ENCODE measurements at places on chromosomes 1 and 21.

DNA sequence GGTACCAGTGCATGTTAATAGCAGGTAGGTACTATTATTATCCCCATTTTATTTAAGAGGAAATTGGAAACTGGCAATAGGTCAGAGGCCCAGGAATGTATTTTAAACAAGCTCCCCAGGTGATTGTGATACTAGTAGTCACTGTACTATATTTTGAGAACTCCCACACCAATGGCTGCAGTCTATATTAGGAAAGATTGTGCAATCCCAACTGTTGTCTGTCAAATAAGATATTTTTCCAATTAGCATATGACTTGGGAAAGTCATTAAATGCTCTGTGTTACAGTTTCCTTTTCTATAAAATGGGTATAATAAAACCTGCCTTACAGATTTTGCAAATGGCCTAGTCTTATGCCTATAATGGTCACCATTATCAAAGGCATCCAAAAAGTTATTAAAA lies 94.2 kb upstream of the DMRTA2 start:
- H3K4me3 ChIP-seq, result no peak overlapping the region
- DNase-seq, result no peak
- H3K27me3 ChIP-seq, result no peaks in the 10 kb centered on the region
- peaks cover 37% of the 10 kb centered on the region for H3K36me3 ChIP-seq

DNA sequence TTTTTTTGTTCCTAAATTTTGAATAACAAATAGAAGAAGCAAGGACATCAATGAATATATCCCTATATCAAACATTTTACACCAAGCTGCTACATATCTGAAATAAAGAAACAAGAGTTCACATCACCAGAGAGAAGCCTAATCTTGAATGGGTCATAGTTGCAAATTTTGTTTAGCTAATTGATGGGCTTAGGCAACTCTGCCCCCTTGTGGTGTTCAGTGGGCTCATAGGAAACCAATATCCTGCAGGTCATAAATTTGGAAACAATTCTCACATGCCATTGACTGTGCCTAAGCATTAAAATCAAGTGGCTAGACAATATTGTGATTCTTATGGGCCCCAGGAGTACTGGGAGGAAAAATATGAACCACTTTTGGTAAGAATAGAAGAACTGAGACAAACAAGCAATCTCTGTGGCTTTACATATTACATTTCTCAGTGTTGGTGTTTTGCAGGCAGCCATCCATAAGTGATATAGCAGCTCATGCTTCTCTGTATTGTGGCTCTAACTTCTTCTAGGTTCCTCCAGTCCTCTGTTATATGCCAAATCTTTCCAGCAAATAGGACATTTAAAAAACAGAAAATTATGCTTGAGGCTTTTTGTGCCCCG lies 1262.8 kb upstream of the PRMT6 start:
- peak; percentile 17 for DNase-seq
- no peak overlapping the region for H3K27ac ChIP-seq
- no peaks in the 10 kb centered on the region for H3K4me1 ChIP-seq
- H3K36me3 ChIP-seq, result no peaks in the 10 kb centered on the region

DNA sequence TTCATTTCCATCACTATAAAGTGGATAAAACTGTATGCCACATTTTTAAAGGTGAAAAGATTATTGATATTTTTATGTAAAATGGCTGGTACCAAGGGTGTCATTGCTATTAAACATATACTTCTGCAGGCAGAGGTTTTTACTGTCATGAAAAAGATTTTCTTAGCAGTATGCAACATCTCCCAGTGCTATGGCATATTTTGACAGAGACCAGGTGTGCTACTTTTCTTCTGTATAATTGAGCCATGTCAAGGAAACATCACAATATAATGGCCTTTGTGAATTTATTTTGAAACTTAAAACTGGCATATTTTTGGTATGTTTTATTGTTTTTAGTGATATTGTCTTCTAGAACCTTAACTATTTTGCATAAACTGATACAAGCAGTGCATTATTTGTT lies 216.6 kb upstream of the C1orf105 start:
- H3K4me3 ChIP-seq, result no peak overlapping the region
- DNase-seq, result no peak
- H3K36me3 ChIP-seq, result no peaks in the 10 kb centered on the region
- no peaks in the 10 kb centered on the region for H3K27me3 ChIP-seq
- no peak overlapping the region for H3K27ac ChIP-seq
- no peaks in the 10 kb centered on the region for H3K4me1 ChIP-seq

DNA sequence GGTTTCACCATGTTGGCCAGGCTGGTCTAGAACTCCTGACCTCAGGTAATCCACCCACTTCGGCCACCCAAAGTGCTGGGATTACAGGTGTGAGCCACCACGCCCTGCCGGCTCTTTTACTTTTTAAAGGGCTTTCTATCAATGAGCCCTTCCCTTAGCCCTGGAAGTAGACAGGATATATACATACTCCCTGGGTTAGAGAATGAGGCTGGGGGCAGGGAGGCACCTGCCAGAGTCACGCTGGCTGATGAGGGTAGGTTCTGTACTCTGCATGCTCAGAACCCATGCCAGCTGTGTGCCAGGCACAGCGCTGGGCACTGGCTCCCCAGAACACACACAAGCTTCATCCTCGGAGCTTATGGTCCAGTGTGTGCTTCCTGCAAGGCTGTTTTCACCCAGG lies 113.6 kb upstream of the IPO9 start:
- H3K27me3 ChIP-seq, result no peaks in the 10 kb centered on the region
- peaks cover 4% of the 10 kb centered on the region for H3K4me1 ChIP-seq
- no peak overlapping the region for H3K27ac ChIP-seq
- no peaks in the 10 kb centered on the region for H3K36me3 ChIP-seq
- DNase-seq, result no peak

GRCh38 chr1:178867670-178868069 lies 3.2 kb downstream of the ANGPTL1 start:
- peaks cover 7% of the 10 kb centered on the region for H3K4me1 ChIP-seq
- H3K27me3 ChIP-seq, result no peaks in the 10 kb centered on the region
- H3K36me3 ChIP-seq, result no peaks in the 10 kb centered on the region
- DNase-seq, result no peak
- no peak overlapping the region for H3K4me3 ChIP-seq
- no peak overlapping the region for H3K27ac ChIP-seq

DNA sequence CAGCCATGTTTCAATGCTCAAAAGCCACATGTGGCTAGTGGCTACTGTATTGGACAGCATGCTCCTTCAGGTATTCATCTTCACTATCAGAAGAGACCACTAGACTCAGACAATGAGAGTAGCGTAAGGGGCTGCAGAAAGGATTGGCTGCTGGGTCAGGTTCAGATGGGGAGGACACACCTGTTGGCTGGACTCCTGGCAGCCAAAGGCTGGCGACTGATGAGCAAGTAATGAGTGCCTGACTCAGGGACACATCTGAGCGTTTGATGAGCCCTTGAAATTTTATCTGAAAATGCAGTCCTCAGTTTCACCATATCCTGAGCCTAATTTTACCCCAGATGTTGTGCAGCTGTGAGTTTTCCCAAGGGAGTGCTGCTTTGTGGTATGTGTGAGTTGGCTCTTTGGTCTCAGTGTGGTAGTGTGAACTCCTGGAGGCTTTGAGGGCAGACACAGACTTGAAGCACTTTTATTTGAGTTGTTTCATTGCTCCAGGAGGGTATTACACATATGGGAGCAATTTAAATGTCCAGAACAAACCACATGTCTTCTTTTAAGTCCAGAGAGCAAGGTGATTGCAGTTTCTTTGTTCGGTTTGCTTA lies 9.6 kb downstream of the ST6GALNAC3 start:
- H3K36me3 ChIP-seq, result no peaks in the 10 kb centered on the region
- H3K27ac ChIP-seq, result no peak overlapping the region
- H3K4me1 ChIP-seq, result peaks cover 9% of the 10 kb centered on the region
- H3K4me3 ChIP-seq, result no peak overlapping the region
- DNase-seq, result no peak
- H3K27me3 ChIP-seq, result no peaks in the 10 kb centered on the region

- no peaks in the 10 kb centered on the region for H3K27me3 ChIP-seq
- H3K4me3 ChIP-seq, result peak overlapping the region; percentile 98
- H3K4me1 ChIP-seq, result peaks cover 43% of the 10 kb centered on the region
- no peak for DNase-seq
These were observed 458 bp downstream of the ZC3H12A start for GRCh38 chr1:37474697-37475379.

GRCh38 chr1:14538335-14538734 lies 60.1 kb upstream of the KAZN start:
- DNase-seq, result no peak
- no peak overlapping the region for H3K4me3 ChIP-seq
- no peaks in the 10 kb centered on the region for H3K4me1 ChIP-seq
- no peak overlapping the region for H3K27ac ChIP-seq
- peaks cover 9% of the 10 kb centered on the region for H3K27me3 ChIP-seq
- H3K36me3 ChIP-seq, result no peaks in the 10 kb centered on the region

DNA sequence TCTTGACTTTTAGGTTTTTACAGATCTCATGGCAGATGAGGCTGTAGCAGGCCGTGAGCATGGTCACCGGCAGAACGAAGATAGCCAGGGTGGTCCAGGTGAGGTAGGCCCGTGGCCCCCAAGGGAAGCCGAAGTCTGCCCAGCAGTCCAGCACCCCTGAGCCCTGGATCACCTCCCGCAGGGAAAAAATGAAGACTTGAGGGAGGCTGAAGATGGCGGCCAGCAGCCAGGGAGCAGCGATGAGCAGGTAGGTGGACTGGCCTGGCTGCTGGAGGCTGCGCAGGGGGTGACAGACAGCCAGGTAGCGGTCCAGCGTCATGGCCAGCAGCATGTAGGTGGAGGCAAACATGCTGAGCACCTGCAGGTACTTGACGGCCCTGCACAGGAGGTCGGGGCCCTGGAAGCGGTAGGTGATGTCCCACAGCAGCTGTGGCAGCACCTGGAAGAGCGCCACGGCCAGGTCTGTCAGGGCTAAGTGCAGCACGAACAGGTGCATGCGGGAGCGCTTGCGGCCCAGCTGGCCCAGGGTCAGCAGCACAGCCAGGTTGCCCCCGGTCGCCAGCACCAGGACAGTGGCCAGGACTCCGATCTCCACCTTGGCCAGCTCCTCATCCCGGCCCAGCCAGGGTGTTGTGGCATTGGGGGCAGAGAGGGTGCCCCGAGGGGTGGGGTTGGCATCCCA lies 856 bp downstream of the AVPR1B start:
- H3K4me1 ChIP-seq, result peaks cover 8% of the 10 kb centered on the region
- H3K27ac ChIP-seq, result no peak overlapping the region
- DNase-seq, result no peak
- H3K27me3 ChIP-seq, result peaks cover 37% of the 10 kb centered on the region

GRCh38 chr1:58781541-58782177 lies 2.2 kb downstream of the JUN start:
- peak overlapping the region; percentile 50 for H3K27ac ChIP-seq
- peak overlapping the region; percentile 86 for H3K4me3 ChIP-seq
- peaks cover 10% of the 10 kb centered on the region for H3K36me3 ChIP-seq

GRCh38 chr1:192161976-192162375 lies 3.7 kb downstream of the RGS18 start:
- H3K4me3 ChIP-seq, result no peak overlapping the region
- no peaks in the 10 kb centered on the region for H3K36me3 ChIP-seq
- H3K27ac ChIP-seq, result no peak overlapping the region
- peaks cover 2% of the 10 kb centered on the region for H3K4me1 ChIP-seq
- no peak for DNase-seq

- H3K4me3 ChIP-seq, result no peak overlapping the region
- peaks cover 90% of the 10 kb centered on the region for H3K4me1 ChIP-seq
- DNase-seq, result no peak
- H3K27me3 ChIP-seq, result no peaks in the 10 kb centered on the region
- no peaks in the 10 kb centered on the region for H3K36me3 ChIP-seq
These were observed 3.9 kb upstream of the IL24 start for GRCh38 chr1:206893380-206893779.

GRCh38 chr1:103142461-103142860 lies 34.1 kb upstream of the COL11A1 start:
- DNase-seq, result no peak
- no peaks in the 10 kb centered on the region for H3K27me3 ChIP-seq
- H3K4me1 ChIP-seq, result no peaks in the 10 kb centered on the region
- no peaks in the 10 kb centered on the region for H3K36me3 ChIP-seq
- H3K4me3 ChIP-seq, result no peak overlapping the region
- H3K27ac ChIP-seq, result no peak overlapping the region

- H3K4me3 ChIP-seq, result peak overlapping the region; percentile 23
- peak overlapping the region; percentile 49 for H3K27ac ChIP-seq
- no peak for DNase-seq
- peaks cover 90% of the 10 kb centered on the region for H3K4me1 ChIP-seq
- H3K27me3 ChIP-seq, result no peaks in the 10 kb centered on the region
These were observed 21.1 kb downstream of the MAPKAPK2 start for GRCh38 chr1:206705726-206706297.
